ENCODE measurements at places on chromosomes 1 and 21.

- DNase-seq = no peak
Measured at GRCh38 chr1:4447778-4448420, 206.5 kb upstream of the AJAP1 start.

DNA sequence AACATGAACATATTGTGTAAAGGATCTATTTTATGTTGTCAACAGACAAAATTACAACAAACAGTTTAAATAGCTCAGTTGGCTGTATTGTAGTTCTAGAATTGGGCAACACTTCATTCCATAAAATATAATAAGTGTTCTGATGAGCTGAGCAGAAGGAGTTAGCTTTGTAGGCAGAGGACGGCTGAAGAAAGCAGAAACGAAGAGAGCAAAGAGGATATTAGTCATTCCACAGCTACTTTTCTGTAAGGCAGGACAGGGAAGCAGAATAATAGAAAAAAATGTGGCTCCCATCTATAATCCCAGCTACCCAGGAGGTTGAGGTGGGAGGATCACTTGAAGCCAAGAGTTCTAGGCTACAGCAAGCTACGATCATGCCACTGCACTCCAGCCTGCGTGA, 20.2 kb upstream of the IVNS1ABP start:
- DNase-seq = no peak

DNA sequence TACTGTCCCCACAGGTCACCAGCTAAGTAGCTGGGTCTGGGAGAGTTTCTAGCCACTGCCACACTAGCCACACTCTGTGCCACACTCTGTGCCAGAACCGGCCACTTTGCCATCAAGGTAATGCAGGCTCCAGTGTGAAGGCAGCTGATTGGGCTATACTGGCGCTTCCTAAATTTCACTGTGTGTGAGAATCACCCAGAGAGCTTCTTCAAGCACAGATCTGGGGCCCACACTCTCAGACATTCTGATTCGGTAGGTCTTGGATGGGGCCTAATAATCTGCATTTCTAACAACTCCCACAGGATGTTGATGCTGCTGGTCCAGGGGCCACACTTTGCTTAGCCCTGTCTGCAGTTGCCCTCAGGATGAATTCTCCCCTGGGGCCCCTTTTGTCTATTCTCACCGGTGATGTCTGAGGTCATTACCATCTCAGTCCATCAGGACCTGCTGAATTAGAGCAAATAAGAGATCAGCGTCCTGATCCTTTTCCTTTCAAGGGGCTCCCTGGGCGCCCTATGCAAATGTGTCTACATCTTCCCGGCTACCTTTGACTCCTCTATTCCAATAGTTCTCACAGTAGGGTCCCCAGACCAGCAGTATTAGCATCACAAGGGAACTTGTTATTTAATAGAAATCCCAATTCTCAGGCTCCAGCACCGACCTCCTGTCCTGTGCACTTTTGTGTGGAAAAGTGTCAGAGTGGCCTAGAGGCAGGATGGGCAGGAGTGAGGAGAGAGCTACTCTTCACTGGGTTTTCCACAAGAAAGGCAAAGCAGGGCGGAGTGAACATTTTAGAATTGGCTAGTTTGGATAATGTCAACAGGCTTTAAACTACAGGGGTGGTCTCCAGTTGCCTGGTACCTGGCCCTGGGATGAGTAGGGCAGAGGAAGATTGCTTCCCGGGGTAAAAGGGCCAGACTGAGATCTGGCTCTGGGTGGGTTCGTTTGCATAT, 24.7 kb upstream of the LRRN2 start:
- DNase-seq = no peak

DNA sequence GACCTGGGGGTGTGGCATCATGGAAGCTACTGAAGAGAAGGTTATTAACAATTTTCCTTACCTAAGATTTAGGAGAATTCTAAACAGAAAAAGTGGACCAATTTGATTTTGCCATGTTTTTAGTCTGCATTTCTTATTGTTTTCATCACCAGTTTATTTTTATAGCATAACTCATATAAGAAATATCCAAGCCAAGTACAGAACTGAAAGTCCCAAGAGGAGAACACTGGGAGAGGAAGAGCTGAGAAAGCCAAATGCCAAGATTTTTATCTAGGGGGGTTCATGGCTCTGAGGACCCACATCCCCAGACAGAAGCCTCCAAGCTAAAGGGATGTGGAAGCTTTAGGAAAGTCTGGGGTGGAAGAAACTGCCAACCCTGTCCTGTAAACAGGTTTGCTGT, 109.4 kb upstream of the DUSP10 start:
- no peak for DNase-seq

- peak; percentile 10 for DNase-seq
Measured at GRCh38 chr1:229856009-229856650, 210.9 kb upstream of the GALNT2 start.

DNA sequence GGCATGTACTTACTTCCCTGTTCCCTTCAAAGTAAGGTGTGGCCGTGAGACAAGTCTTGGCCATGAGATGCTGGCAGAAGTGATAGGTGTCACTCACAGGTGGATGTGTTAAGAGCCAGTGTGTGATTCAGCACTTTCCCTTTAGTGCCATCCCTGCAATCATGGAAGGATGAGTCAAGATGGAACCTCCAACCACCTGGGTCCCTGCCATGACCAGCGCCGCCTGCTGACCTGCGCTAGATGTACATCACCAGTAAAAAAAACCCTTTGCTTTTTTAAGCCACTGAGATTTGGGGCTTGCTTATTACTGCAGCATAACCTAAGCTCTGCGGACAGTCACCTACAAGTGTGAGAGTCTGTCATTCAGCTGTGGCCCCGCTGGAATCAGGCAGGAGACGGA, 71.7 kb downstream of the TOMM20 start:
- DNase-seq = no peak

GRCh38 chr1:29271724-29272123, 35.4 kb downstream of the PTPRU start:
- no peak for DNase-seq
